ENCODE measurements at places on chromosomes 2 and 18. TPM values are rescaled to one million over a fixed set of nuclear protein-coding genes. Genes with fewer than 3 reads are reported as not detected.

Gene LAMA3
- total RNA-seq, result 5.6 TPM

Gene PARD3B
- total RNA-seq, result 12.6 TPM

Gene RANBP2
- total RNA-seq, result 64.8 TPM

Gene KCNS3
- total RNA-seq, result 2.8 TPM

Gene NT5DC4
- not detected for total RNA-seq

Gene HSBP1L1
- 9.4 TPM for total RNA-seq

Gene CFC1
- not detected for total RNA-seq

Gene CRYGD
- not detected for total RNA-seq

Gene RNF144A
- 10.4 TPM for total RNA-seq

Gene GRHL1
- 1.4 TPM for total RNA-seq

Gene ATP6V1B1
- total RNA-seq, result 0.85 TPM

Gene HMSD
- total RNA-seq, result not detected

- no peak for DNase-seq
These were observed 24.2 kb downstream of the PSMD14 start for GRCh38 chr2:161332371-161332967.

DNA sequence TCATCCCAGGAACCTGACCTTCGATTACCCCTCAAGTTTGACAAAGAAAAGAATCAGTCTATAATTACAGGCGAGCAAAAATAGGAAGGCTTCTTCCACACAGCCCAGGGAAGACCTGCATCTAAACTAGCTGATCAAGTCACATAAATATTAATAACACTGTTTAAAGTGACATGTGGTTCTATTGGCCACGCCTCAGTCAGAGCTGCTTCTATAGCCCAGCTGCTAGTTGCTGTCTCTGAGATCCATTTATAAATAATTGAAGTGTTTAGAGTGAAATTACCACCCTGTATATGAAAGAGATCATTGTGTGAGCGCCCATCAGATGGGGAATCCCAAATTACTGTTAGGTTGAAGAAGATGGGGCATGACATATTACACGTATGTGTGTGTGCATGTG is 426.0 kb downstream of the CDH2 start:
- DNase-seq, result no peak

- DNase-seq, result peak; percentile 28
These were observed 243.6 kb downstream of the OSR1 start for GRCh38 chr2:19114754-19115231.

DNA sequence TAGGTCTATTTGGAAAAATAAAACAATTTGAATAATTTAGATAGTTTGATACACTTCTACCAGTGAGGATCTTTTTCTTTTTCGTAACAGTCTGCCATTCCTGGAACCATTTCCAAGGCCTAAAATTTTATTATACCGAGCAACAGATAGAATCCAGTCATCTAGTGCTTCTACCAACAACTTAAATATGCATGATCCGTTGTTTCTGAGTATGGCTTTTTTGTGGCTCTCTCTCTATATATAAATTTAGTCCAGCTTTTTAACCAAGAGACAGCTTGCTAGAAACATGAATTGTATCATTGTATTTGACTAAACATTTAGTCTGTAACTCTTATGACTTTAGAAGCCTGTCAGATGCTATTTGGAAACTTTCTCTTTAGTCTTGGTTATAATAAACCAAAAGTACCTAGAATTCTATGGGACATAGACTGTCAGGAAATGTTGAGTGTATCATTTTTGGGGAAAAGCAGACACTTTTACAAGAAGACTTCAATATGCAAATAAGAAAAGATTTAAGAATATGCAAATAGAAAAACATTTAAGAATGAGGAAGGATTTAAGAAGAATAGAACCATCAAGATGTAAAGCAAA is 161.4 kb downstream of the ZEB2 start:
- DNase-seq, result no peak

GRCh38 chr18:73318739-73319479 is 451.1 kb upstream of the NETO1 start:
- no peak for DNase-seq

DNA sequence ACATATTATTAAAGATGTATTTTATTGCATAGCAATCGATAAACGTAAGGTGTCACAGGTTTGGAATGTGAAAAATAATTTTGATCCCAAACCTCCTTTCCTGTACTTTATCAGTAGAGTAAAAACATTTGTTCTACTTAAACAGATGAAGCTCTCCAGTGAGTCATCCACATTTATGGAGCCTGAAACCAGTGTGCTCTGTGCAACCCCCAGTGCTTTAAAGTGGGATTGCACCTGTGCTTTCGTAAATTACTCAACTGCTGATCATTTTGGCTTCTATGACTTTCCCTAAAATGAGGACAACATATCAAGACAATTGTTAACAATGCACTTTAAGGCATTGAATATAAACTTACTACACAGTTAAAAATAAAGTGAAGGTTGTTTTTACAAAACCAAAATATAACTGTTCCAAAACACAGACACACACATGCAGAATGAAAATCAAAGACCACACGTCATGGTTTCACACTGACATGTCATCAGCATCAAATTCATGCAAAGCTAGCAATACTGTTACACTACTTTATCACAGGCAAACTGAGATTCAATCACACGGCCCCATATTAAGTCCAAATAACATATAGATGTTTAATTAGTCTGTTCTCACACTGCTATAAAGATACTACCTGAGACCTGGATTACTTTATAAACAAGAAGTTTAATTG is 9.7 kb downstream of the TMEM18 start:
- no peak for DNase-seq

DNA sequence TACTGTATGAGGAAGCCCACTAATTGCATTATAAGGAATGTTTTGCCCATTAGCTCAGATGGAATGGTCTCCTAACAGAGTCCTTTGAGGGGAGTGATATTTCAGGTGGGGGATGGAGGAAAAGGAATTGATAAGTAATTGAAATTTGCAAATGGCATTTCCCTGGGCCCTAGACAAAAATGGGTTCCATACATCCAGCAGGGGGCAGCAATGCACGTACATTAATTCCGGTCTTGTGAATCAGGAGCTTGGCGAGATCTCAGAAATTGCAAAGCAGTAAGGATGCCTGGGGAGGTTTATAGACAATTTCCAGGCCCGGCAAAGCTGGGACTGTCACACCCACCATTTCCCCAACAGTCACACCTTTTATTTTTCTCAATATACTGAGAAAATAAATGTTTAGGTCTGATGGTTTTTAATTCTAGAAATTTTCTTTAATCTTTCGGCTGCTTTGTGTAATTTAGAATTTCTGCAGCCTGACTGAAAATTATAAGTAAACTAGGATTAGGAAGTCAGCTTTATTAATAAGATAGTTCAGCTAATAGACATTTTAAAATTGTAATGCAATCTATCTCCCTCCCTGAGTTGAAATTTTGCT is 122.8 kb downstream of the LYPD1 start:
- DNase-seq, result peak; percentile 72

- DNase-seq, result peak; percentile 31
These were observed 177.9 kb downstream of the CYRIA start for GRCh38 chr2:16487686-16488085.

- no peak for DNase-seq
These were observed 118.1 kb upstream of the MGAT5 start for GRCh38 chr2:134135793-134136192.

DNA sequence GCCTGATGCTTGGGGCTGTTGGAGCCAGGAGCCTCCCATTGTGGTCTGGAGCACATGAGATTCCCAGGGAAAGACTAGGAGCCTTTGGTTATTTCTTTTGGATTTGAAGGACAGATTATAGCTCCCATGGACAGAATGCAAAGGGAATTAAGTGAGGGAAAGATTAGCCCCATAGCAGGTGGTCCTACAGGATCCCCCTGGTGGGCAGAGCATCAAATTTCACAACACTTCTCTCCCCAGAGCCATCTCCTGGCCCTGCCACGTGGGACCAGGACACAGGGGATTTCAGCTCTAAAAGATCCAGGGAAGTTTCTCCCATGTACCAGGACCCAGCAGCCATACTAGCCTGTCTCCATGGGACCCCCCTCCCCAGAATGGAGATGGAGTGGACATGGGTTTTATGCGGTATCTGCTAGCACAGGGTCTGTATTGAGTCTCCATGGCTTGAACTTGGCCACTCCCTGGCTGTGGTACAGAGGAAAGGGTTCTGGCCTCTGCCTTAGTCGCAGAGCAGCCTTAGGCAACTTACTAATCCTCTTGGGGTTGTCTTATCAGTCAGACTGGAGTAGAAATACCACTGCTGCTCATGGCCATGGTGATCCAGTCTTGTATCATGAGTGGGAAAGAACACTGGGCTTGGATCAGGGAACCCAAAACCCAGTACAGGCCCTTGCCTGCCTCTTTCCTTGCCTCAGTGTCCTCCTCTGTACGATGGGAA is 6.8 kb upstream of the PLB1 start:
- no peak for DNase-seq

DNA sequence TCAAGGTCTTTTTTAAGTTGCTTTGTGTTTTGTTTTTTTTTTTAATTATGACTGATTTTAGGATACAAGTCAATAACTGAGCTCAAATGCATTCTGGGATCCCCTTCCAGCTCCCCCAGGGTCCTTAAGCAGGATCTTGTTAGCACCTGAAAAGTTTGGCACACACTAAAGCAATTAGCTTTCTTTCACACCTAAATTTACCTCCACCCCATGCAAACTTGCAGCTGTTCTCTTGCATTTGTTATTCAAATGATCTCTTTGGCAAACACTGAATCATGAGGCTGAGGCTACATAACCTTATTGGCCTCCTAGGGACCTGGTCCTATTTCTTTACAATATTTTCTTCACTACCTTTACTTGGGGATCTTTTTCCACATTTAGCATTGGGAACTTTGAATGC is 2026.1 kb upstream of the CELF4 start:
- no peak for DNase-seq

GRCh38 chr2:64937687-64938491 is 51.3 kb upstream of the SLC1A4 start:
- DNase-seq, result no peak

GRCh38 chr2:118077636-118078247 is 10.5 kb upstream of the INSIG2 start:
- DNase-seq, result no peak

- peak; percentile 46 for DNase-seq
These were observed 860 bp upstream of the KCNJ3 start for GRCh38 chr2:154697418-154698252.

- DNase-seq, result no peak
These were observed 45.5 kb upstream of the SLC8A1 start for GRCh38 chr2:40497251-40497859.

DNA sequence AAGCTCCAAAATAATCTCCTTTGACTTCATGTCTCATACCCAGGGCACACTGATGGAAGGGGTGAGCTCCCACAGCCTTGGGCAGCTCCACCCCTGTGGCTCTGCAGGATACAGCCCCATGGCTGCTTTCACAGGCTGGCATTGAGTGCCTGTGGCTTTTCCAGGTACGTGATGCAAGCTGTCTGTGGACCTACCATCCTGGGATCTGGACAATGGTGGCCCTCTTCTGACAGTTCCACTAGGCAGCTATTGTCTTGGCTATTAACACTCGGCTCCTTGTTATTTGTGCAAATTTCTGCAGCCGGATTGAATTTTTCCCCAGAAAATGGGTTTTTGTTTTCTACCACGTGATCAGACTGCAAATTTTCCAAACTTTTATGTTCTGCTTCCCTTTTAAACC is 634.2 kb downstream of the TSN start:
- no peak for DNase-seq

DNA sequence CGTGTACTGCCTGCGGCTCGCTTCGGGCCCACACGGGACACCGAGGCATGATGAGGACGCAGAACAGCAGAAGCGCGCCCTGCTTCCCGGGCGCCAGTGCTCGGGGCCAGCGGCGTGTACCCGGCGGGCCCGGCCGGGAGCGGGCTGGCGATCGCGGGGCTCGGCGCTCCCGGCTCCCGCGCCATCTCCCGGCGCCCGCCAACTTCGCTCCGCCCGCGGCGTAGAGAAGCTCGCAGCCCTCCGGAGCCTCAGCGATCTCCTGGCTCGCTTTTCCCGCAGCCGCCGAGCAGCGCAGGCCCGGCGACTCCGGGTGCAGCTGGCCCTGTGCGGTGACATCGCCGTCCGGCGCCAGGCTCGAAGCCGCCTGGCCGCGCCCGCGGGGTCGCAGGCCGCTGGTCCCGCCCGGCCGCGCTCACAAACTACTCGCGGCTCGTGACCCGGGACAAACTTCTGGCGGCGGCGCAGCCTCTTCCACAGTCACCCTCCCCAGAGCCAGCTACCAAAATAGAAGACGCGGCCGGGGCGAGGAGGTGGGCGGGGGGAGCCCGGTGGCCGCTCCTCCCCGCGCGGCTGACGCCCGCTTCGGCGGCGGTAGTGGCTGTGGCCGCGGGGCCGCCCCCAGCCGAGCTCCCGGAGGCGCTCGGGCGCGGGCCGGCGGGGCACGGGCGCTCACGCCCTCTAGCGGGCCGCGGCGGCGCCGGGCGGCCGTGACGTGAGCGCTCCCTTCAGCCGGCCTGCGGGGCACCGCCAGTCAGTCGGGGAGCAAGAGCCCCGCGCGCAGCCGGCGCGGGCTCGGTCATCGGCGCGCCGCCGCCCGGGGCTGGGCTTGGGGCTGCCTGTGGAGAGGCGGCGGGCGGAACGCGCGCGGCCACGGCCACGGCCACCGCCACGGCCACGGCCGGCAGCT is at the start of gene PTPRM:
TSS of gene PTPRM (plus strand) at position 750 of the 907 bp plus-strand sequence. CDS start 503 bp downstream, outside the sequence.
- peak; percentile 93 for DNase-seq

DNA sequence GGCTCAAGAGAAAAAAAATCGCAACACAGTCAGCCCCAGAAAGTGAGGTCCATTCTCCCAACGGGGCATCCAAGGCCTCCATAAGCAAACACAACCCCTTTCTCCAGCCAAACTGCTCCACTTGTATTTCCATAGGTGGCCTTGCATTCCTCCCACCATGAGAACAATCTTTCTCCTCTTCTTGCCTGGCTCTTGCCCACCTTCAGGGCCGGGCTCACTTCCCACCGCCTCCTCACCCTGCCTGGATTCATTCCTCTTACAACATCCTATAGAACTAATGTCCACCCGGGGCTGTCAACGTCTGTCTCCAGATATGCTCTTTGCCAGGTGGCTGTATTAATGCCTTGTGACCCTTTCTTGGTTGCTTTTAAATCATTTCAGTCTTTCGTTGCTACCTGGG is 124.5 kb downstream of the SMAD7 start:
- DNase-seq, result peak; percentile 8

- DNase-seq, result no peak
These were observed 60.5 kb downstream of the DSEL start for GRCh38 chr18:67455890-67456501.

DNA sequence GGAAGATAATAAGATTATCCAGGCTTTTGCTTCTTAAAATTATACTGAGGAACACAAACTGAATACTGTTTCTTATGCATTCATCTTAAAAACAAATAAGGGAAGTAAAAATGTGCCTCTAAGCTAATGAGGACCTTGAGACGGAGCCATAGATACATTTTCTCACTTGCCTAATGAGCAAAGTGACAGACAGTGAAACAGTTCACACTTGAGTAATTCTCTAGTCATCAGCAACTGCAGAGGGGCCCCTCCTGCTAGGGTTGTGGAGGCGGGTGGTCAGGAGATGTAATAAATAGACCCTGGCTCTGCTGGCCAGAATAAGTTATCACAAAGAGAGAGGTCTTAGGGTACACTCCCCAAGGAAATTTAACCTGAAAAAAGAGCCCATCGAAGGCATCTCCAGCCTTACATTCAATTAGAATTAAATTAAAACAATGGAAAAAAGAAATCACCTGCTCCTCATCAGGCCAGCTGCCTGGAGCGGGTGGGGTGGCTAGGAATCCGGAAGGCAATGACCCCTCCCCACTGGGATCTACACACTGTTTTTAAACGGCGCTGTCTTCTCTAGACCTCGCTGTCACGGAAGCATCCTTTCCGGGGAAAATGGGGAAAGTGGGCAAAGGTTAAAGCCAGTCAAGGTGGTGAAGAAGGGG is 32.6 kb upstream of the INSIG2 start:
- DNase-seq, result no peak

- DNase-seq, result no peak
These were observed 86.8 kb downstream of the MAIP1 start for GRCh38 chr2:200042102-200042735.
